ENCODE measurements at places on chromosomes 12 and 14. TPM values are rescaled to one million over a fixed set of nuclear protein-coding genes. Genes with fewer than 3 reads are reported as not detected.
A peak's percentile ranks its signal among the peaks of the same experiment; 100 is the strongest.

ADCY6 gene
- 17.9 TPM for total RNA-seq

GRCh38 chr14:64963611-64964010, 8.5 kb downstream of the RAB15 start:
- peaks cover 6% of the 10 kb centered on the region for H3K4me1 ChIP-seq
- no peaks in the 10 kb centered on the region for H3K27me3 ChIP-seq
- no peak for DNase-seq
- no peak overlapping the region for H3K27ac ChIP-seq
- no peaks in the 10 kb centered on the region for H3K36me3 ChIP-seq
- H3K4me3 ChIP-seq: no peak overlapping the region

TTC8 gene
- 19.9 TPM for total RNA-seq

DNA sequence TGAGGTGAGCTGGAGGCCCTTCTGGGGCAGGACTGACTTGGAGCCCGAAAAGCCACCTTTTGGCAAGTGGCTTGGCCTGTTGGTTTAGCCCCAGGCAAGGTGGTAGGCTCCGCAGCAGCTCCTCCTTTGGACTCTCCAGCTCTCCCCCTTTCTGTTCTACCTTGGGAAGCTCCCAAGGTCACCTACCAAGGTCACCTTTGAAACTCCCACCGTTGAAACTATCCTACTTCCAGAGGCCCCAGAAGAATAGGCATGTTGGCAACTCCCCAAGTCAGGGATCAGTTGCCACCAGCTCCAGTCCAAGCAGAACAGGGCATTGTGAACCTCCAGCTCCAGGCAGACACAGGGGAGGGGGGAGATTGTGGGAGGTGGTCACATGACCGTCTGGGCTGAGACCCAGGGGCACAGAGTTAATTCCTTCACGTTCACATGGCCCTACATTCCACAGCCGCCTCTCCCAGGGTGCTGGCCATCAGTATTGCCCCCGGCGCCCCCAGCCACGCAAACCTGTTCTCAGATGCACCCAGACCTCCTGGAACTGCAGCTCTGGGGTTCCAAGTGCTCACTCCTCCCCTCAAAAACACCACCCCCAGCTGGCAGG, 14.4 kb downstream of the IRF2BPL start:
- H3K4me1 ChIP-seq: peaks cover 13% of the 10 kb centered on the region
- H3K27me3 ChIP-seq: peaks cover 3% of the 10 kb centered on the region
- DNase-seq: no peak
- no peaks in the 10 kb centered on the region for H3K36me3 ChIP-seq
- peak overlapping the region; percentile 55 for H3K27ac ChIP-seq

- peak overlapping the region; percentile 87 for H3K4me3 ChIP-seq
- H3K27ac ChIP-seq: peak overlapping the region; percentile 96
- H3K4me1 ChIP-seq: peaks cover 49% of the 10 kb centered on the region
- DNase-seq: no peak
These were observed 1.1 kb upstream of the HEBP1 start for GRCh38 chr12:13000925-13001774.

CAMKK2 gene
- 45.0 TPM for total RNA-seq

DNA sequence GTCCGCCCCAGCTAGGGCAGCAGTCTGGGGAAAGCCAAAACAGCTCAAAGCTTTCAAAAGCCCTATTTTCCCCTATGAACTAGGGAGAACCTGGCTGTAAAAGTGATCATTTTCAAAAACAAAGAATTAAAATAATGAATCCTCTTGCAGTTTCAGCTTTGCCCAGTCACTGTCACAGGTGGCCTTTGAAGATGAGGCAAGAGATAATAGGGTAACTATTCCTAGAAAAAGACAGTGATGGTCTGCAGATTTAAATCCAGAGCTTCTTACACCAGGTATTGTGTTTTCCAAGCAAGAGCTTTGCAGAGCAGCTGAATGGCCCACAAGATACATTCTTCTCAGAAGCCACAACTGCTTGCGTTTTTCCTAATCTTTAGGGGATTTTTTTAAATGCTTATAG, 80.2 kb upstream of the NUDT4 start:
- DNase-seq: no peak
- no peaks in the 10 kb centered on the region for H3K27me3 ChIP-seq
- peaks cover 33% of the 10 kb centered on the region for H3K4me1 ChIP-seq

DNA sequence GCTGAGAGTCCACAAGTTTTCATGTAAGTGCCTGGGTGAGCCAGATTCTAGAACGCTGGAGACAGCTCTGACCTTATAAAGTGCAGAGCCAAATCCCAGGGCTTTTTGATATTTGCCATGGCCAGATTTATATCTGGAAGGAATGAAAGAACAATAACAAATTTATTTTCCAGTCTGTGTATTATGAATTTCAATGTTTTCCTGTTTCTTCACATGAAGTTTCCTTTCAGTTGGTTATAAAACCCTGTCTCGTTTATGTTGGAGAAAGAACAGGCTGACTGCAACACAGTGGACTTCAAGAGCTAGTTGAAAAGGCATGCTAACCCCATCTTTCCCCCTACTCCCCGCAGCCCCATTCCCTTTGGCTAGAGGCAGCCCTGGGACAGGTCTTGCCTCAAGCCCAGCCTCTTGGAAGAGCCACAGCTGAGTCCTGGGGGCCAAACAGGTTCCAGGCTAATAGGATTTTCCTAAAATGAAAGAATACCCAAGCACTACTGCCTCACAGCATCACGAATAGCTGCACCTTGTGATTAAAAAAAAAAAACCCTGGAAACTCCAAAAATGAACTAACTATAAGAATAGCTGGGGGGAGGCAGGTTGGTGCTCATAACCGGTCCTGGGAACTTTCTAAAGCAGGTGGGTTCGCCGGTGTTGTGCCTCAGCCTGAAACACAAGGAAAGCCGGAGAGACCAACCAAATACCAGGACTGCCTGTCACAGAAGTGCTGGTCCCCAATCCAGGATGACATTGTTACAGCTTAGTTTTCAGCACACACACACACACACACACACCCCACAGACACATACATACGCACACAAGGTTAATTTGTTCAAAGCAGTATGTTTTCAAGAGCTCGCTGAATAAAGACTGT, 1.5 kb downstream of the FBLN5 start:
- no peak for DNase-seq
- H3K27ac ChIP-seq: peak overlapping the region; percentile 75
- peak overlapping the region; percentile 61 for H3K4me3 ChIP-seq
- no peaks in the 10 kb centered on the region for H3K36me3 ChIP-seq

GRCh38 chr14:20658246-20658645, 16.8 kb upstream of the OR6S1 start:
- peak; percentile 64 for DNase-seq
- no peak overlapping the region for H3K4me3 ChIP-seq
- no peaks in the 10 kb centered on the region for H3K36me3 ChIP-seq
- H3K27ac ChIP-seq: no peak overlapping the region
- H3K4me1 ChIP-seq: peaks cover 12% of the 10 kb centered on the region
- peaks cover 53% of the 10 kb centered on the region for H3K27me3 ChIP-seq

- DNase-seq: no peak
- no peak overlapping the region for H3K4me3 ChIP-seq
- no peaks in the 10 kb centered on the region for H3K4me1 ChIP-seq
These were observed 609.3 kb downstream of the NOVA1 start for GRCh38 chr14:25988536-25988935.

- no peaks in the 10 kb centered on the region for H3K27me3 ChIP-seq
- no peak for DNase-seq
- H3K27ac ChIP-seq: no peak overlapping the region
- H3K4me3 ChIP-seq: no peak overlapping the region
- H3K4me1 ChIP-seq: no peaks in the 10 kb centered on the region
- no peaks in the 10 kb centered on the region for H3K36me3 ChIP-seq
These were observed 57.1 kb downstream of the LRRK2 start for GRCh38 chr12:40281791-40282364.

DNA sequence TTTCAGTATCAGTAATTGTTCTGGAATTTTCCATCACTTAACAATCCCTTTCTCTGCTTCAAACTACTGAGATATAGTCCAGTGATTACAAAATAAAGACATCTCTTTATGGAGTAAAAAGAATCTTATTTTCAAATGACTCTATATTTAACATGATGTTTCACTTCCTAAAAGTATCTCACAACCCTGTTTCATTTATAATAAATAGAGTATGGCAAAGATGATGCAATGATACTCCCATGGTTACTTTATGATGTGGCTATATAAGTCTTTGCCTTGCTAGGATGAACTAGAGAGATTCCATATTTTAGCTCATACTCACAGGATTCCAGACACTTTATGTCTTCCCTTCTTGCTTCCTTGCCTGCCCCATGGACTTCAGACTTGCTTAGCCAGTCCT, 953.5 kb upstream of the MDGA2 start:
- no peaks in the 10 kb centered on the region for H3K27me3 ChIP-seq
- no peak overlapping the region for H3K27ac ChIP-seq
- H3K36me3 ChIP-seq: no peaks in the 10 kb centered on the region
- H3K4me3 ChIP-seq: no peak overlapping the region

GPR84 gene
- total RNA-seq: not detected

- H3K4me1 ChIP-seq: no peaks in the 10 kb centered on the region
- no peaks in the 10 kb centered on the region for H3K27me3 ChIP-seq
- no peak overlapping the region for H3K27ac ChIP-seq
- no peak for DNase-seq
These were observed 95.5 kb downstream of the ARF6 start for GRCh38 chr14:49988080-49988990.

DNA sequence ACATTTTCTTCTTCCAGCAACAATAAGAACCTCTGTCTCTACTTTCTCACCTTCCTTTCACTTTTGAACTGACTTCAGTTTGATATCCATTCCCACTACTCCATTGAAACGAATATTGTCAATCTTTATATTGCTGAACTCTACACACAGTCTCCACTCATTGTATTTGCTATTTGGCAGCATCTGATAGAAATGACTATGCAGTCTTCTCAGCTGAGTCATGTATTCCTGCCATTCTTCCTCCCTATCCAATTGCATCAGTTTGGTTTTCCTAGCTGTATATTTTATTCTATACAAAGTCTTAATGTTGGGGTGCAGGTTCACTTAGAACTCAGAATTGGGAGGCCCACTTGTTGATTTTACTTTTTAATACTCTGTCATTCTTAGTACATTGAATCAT, 107.5 kb upstream of the CPNE8 start:
- no peaks in the 10 kb centered on the region for H3K27me3 ChIP-seq
- H3K4me1 ChIP-seq: no peaks in the 10 kb centered on the region
- H3K27ac ChIP-seq: no peak overlapping the region
- no peak for DNase-seq
- H3K4me3 ChIP-seq: no peak overlapping the region

GRCh38 chr12:89390802-89391673, 38.7 kb upstream of the DUSP6 start:
- no peaks in the 10 kb centered on the region for H3K27me3 ChIP-seq
- no peaks in the 10 kb centered on the region for H3K36me3 ChIP-seq
- H3K27ac ChIP-seq: peak overlapping the region; percentile 66
- no peak for DNase-seq
- no peak overlapping the region for H3K4me3 ChIP-seq
- H3K4me1 ChIP-seq: peaks cover 24% of the 10 kb centered on the region

DNA sequence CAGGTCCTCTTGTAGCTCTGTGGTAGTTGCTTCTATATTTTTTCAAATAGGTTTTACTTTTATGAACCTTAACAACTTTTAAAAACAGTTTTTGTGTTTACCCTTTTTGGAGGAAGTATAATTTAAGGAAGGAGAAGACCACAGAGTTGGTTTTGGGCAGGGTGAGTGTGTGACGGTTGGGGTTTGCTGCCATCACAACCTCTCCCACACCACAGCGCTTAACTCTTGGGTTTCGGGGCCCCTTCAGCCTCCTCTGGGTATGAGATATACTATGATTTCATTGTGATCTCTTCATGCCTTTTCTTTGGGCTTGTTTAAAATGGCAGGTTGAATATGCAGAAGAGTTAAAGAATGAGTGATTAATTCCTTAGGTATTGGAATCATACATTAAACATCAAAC, 228.7 kb upstream of the CRY1 start:
- H3K27ac ChIP-seq: no peak overlapping the region
- peaks cover 42% of the 10 kb centered on the region for H3K4me1 ChIP-seq
- DNase-seq: no peak
- H3K4me3 ChIP-seq: no peak overlapping the region
- no peaks in the 10 kb centered on the region for H3K36me3 ChIP-seq

- peak; percentile 50 for DNase-seq
- H3K4me1 ChIP-seq: no peaks in the 10 kb centered on the region
- no peaks in the 10 kb centered on the region for H3K36me3 ChIP-seq
- no peak overlapping the region for H3K4me3 ChIP-seq
- H3K27ac ChIP-seq: no peak overlapping the region
These were observed 6.3 kb upstream of the ABHD12B start for GRCh38 chr14:50865391-50866076.

SOX5 gene
- 9.9 TPM for total RNA-seq

DNA sequence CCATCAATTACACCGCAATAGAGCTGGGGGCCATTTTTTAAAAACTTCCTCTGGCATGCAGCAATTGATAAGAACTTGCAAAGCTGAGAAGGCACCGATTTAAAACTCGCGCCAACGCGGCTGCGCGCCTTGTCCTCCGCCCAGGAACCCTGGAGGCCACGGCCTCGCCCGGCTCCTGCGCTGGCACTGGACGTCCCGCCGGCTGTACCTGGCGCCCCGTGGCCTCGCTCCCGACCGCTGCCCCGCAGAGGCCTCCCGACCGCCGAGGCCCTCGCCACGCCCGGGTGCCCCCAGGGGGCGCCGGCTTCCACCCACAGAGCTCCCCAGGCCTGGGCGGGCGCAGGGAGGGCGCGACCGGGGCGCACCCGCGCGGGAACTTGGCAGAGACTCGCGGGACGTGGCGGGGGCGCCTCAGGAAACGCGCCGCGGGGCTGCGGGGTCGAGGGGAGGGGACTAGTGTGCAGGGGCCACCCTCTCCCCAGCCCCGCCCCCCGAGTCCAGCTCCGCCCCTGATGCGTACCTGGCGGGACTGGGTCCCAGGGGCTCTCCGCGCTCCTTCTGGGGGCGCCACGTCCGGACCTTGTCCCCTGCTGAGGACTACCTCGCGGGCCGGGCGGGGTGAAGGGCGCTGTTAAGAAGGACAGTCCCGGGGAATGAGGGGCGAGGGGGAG, 65.7 kb downstream of the TNFAIP2 start:
- H3K36me3 ChIP-seq: no peaks in the 10 kb centered on the region
- peaks cover 17% of the 10 kb centered on the region for H3K4me1 ChIP-seq
- DNase-seq: no peak

- DNase-seq: no peak
- H3K27ac ChIP-seq: no peak overlapping the region
- H3K4me1 ChIP-seq: peaks cover 21% of the 10 kb centered on the region
These were observed 23.2 kb upstream of the BMAL2 start for GRCh38 chr12:27309293-27309994.

GRCh38 chr14:93090826-93091555, 24.7 kb downstream of the ITPK1 start:
- no peak overlapping the region for H3K4me3 ChIP-seq
- peak overlapping the region; percentile 79 for H3K27ac ChIP-seq
- H3K36me3 ChIP-seq: no peaks in the 10 kb centered on the region
- H3K4me1 ChIP-seq: peaks cover 87% of the 10 kb centered on the region

GRCh38 chr12:79156846-79157463, 292.4 kb downstream of the SYT1 start:
- H3K27ac ChIP-seq: no peak overlapping the region
- no peaks in the 10 kb centered on the region for H3K36me3 ChIP-seq
- no peak for DNase-seq
- no peaks in the 10 kb centered on the region for H3K27me3 ChIP-seq
- no peaks in the 10 kb centered on the region for H3K4me1 ChIP-seq

GRCh38 chr14:64763085-64763782, 59.0 kb downstream of the PLEKHG3 start:
- H3K4me3 ChIP-seq: no peak overlapping the region
- no peaks in the 10 kb centered on the region for H3K27me3 ChIP-seq
- H3K27ac ChIP-seq: peak overlapping the region; percentile 80
- H3K36me3 ChIP-seq: no peaks in the 10 kb centered on the region

KLRD1 gene
- total RNA-seq: 0.63 TPM

Data from esophagus muscularis mucosa (tissue), 4 donors.